ENCODE measurements at places on chromosomes 3 and 15.

DNA sequence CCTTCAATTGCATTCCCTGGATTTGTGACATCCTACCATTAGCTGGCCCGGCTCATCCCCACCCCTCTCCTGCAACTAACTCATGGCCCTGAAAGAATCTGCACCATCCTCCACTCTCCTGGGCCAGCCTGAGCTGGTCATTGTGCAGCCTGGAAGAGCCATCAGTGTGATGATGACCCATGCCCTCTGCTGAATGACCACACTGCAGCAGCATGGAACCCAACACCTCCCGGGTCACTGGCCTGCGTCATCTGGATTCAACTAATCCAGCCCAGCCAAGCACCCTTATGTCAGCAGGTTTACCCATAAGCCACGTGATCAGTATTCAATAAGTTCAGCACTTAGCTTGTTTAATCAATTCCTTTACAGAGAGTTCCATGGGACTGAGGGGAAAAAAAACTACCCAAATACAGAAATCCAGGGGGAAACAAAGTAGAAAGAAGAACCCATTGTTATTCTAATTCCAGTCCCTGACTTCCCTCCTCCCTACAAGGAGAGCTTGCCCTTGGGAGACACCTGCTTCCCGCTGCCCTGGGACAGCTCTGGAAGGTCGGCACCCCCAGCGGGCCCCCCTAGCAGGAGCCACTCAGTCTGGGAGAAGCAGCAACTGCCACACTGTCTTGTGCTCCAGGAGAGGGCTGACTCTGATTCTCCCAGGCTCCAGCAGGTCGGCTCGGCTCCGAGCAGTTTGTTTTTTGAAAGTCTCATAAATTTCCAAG lies 309.1 kb upstream of the TLE3 start:
- no peak for DNase-seq

DNA sequence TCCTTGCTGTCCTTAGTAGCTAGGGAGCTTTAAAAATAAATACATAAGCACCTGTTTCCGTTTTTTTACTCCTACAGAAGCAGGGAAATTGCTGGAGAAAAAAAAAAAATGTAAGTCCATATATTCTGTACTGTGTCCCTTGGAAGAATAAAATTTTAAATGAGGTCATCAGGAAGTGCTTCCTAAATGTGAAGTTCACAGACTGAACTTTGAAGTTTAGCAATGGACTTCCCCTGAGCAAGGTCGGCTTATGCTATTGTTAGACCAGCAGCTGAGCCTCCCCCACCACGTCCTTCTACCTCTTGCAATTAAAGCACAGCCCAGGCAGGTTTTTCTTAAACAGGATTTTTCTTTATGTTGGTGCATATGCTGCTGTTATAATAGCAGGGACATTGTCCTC lies 26.3 kb downstream of the LIPC start:
- no peak for DNase-seq

- no peak for DNase-seq
Measured at GRCh38 chr15:58189148-58189811, 51.1 kb downstream of the AQP9 start.

GRCh38 chr15:33242165-33242564 lies 47.7 kb upstream of the FMN1 start:
- peak; percentile 5 for DNase-seq

DNA sequence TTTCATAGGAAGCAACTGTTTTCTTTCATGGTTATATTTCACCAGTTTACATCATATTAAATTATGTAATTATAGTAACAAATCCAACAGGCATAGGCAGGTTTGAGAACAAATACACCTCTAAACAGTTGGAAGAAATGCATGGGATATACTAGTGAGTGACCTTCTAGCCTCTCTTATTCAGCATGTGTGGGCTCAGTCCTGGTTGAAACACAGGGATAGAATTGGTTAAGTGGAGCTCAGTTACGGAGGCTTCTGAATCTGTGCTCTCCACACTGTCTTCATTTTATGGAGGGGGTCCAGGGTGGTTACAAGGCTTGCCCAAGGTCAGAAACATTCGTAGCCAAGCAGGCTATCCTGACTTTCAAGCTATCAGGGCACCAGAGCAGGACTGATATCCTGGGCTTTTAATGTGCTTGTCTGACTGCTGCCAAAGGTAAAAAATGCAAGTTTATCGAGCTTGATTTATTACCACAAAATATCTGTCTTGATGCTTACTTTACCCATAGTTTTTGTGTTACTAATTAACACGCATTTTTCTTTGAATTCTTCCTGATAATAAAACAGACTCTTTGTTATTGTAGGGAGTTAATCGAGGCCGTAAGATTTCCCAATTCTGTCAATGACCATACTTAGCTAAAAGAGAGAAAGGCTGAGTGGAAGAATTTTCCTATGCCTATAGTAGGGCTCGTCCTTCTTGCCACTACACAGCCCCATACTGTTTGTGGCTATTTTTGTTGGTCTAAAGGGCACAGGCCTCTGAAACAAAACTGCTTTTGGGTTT lies 89.6 kb downstream of the FILIP1L start:
- peak; percentile 76 for DNase-seq
